SW 1271 (cell line): ENCODE measurements at places on chromosomes 1 and 21.

- DNase-seq, result no peak
Measured at GRCh38 chr1:47147047-47147785, 10.0 kb downstream of the CYP4A22 start.

GRCh38 chr1:81234237-81234636 is 566.5 kb upstream of the ADGRL2 start:
- DNase-seq, result no peak

DNA sequence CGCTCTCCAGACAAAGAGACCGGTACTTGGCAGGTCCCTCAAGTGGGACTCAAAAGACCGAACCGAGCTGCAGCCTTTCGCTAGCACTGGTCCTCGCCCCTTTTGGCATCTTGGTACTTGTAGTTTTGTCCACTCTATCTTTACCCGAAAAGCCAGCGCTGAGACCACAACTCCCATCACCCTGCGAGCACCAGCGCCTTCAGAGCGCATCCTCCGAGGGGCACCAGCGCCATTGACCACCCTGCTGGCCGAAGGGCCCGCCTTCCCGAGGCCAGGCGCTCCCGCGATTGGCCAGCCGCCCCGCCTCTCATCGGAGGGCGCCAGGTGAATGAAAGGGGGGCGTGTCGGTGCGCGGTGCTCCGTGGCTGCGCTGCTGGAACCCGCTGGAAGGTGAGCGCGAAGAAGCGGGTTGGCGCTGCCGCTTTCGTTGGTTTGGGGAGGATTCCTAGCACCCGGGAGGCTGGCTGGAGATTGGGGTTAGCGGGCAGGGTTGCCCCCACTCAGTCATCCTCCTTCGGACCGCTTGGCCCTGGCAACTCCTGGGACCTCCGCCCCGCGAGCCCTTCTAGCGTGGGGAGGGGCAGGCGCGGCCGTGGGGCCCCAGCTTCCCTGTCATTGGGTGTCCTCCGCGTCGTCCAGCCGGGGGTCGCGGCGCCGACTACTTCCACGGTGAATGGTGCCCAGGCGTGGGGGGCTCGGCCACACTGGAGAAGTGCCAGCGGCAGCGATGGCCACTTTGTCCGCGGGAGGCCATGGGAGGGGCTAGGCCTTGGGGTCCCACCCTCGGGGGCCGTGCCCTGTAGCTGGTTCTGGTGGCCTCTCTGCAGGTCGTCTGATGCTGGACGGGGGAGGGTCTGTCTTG is at the start of gene ZBTB8B:
ZBTB8B (plus strand) TSS at position 357 of the 862 bp plus-strand sequence. CDS start 5,553 bp downstream, outside the sequence.
- DNase-seq, result peak; percentile 56

DNA sequence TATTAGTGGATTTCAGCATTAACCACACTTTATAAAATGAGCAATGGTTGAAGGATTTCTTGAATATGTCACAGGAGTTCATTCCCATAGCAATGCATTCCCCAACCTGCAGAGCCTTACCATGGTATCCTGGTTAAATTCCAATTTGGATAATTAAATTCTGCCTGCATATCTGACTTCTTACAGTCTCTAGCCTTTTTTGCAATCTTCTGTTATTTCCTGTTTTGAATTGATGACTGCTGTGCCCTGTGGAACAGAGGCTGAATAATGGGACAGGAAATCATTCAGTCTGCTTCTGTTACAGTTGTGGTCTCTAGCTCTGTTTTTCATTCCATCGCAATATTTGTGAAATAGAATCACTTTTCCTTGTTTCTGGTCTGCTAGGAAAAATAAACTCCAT is 1823.9 kb downstream of the PLA2G4A start:
- DNase-seq, result peak; percentile 49

DNA sequence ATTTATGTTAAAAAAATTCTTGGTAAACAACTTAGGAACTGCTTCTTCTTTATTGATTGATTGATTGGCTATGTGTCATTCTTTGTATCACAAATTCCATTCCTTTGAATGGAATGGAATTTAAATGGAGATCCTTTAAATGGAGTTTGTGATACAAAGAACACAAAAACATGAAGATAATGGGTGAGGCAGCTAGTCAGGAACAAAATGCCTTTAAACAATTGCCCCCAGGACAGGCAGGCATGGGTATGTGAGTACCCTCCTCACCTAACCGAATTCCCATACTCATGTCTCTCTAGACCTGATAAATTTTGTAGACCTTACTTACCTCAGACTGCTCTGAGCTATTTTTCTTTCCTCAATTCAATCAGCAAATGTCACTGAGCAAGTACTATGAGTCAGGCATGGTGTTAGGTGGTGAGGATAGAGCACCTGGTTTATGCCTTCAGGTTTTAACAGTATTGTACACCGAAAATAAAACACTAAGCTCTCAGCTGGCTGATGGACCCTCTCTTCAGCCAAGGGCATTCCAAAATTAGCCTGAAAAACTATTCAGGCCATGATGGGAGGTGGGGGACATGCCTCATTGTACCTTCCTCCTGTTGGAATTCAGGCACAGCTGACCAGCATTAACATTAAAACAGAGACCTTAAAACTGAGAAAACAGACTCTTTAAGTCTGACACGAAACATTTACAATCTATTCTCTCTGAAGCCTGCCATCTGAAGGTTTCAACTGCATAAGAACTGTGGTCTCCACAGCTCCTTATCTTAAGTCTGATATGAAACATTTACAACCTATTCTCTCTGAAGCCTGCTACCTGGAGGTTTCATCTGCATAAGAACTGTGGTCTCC is 58.9 kb downstream of the OLFML3 start:
- DNase-seq, result no peak

GRCh38 chr1:147669469-147670318 is 630 bp downstream of the ACP6 start:
- DNase-seq, result peak; percentile 19

GRCh38 chr1:167268347-167268787 is 47.7 kb downstream of the POU2F1 start:
- no peak for DNase-seq

- DNase-seq, result no peak
Measured at GRCh38 chr1:163747855-163748254, 426.1 kb downstream of the NUF2 start.

DNA sequence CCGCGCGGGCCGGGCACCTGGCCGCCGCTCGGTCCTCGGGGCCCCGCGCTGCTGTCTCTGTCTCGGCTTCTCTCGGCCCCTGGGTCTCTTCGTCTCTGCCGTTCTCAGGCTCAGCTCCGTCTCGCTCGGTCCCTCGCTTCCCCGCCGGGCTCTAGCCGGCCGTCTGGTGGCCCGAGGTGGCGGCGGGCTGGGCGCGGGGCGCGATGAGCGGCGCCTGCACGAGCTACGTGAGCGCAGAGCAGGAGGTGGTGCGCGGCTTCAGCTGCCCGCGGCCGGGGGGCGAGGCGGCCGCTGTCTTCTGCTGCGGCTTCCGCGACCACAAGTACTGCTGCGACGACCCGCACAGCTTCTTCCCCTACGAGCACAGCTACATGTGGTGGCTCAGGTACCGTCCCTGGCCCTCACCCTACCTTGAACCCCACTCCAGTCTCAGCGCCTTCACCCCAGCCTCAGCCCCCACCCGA is 355 bp downstream of the SHISAL2A start:
- DNase-seq, result no peak

DNA sequence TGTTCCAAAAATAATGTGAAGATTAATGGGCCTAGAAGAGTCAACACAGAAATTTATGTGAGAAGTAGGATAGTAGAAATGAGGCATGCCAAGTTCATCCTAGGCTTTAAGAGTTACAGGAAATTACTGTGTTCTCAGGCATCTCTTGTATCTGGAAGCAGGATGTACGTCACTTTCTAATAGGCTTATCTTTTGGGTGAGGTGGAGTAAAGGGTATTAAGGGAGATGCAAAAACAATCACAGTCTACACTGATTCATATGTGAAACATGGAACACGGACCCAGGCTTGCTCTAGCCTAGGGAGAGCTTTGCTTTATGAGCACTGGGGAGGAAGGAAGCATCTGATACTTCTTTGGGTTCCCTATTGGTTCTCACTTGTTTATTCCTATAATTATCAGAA is 84.5 kb upstream of the RGS4 start:
- DNase-seq, result peak; percentile 1

DNA sequence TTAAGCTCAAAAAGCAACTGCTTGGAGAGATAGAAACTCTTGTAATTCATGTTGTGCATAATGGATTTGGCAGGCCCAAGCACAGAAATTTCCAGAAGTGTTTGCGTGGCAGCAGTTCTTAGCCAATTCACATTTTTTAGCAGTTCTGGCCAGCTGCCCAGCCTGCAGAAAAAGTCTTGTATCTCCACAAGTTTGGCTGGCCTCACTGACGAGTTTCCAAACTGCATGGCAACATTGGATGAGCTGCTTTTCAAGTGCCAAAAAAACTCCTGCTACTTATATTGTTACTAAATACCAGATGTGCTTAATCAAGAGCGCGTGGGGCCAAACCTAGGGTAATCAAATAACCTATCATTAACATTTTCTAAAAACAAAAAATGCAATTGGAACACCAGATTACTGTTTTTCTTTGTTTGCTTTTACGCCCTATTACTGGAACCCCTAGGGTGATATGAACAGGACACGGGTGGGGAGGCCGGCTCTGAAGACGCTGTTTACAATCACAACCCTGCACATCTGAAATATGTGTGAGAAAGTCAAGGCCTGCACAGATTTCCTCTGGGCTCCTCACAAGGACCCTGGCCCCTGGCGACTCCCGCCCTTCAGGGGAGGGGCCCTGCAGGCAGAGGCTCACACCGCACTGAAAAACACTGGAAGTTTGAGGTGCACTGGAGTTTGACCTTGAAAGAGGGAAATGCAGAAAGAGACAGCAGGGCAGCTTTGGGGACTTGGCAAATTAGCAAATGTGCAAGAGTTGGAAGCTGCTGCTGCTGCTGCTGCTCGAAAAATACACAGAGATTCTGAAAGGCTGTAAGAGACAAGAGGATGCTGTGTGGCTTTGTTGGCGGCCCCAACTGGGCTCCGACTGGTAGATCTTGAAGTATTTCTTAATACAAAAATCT is 55.2 kb upstream of the TARBP1 start:
- no peak for DNase-seq

DNA sequence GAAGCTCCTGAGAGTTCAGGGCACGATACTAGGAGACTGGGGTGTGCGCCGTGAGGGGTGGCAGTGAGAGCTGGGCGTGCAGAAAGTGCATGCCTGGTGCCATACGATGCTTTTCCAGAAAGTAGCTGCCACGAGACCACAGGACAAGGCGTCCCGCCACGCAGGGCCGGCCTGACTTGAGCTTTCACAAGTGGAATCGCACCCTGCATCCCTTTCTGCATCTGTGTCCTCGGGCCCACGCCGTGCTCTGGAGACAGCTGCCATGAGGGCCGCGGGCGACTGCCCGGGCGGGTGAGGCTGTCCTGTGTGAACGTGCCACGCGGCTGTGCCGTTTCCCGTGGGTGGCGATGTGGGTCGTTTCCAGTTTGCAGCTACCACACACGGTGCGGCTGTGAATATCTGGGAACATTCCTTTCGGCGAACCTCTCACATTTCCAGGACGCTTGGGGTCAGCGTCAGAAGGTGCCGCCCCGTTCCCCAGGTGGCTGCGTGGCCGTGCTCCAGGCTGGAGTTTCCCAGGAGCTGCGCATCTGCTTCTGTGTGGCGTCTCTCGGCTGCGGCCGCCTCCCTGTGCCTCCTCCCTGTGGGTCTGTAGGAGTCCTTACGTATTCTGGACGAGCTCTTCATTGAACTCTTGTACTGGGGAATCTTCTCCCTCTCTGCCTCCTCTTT is 1.0 kb upstream of the PERM1 start:
- DNase-seq, result no peak

DNA sequence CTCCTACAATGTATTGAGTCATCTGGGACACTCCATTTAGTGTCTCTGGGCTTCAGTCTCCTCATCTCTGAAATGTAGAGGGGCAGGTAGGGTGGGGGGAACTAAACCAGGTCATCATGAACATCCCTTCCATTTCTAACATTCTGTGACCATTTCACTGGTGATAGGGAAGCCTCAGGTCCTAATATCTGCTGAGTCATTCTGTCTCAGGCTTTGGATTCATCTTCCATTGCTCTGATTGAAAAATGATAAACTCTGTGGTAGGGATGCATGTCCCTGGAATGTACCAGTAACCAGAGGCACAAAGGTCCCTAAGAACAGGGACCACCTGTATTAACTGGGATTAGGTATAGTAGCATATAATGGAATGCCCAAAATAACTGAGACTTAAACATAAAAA is 36.2 kb upstream of the LRRC52 start:
- no peak for DNase-seq

DNA sequence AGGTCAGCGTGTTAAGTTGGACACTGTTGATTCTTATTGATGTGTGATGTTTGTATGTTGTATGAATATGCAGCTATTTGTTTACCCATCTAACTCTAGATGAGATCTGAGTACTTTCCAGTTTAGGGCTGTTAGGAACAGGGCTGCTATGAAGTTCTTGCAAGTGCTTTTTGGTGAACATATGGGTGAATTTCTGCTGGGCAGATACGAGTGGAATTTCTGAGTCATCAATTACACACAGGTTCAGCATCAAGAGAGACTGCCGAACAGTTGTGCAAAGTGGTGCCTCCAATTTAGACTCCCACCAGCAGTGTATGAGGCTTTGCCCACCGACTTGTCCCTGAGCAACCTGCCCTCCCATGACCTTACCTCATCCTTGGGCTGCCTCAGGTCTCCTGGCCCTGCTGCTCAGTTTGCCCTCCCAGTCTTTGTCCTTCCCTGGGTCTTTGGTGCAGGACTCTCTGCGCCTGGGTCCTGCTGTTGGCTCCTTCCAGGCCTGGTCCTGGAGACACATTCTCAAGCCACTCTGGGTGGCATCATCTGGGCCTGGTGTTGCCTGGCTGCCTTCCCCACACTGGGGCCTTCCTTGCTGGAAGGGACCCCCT is 343.6 kb downstream of the PTPRU start:
- DNase-seq, result peak; percentile 19

- DNase-seq, result no peak
Measured at GRCh38 chr1:45769261-45769932, 18.9 kb upstream of the IPP start.

DNA sequence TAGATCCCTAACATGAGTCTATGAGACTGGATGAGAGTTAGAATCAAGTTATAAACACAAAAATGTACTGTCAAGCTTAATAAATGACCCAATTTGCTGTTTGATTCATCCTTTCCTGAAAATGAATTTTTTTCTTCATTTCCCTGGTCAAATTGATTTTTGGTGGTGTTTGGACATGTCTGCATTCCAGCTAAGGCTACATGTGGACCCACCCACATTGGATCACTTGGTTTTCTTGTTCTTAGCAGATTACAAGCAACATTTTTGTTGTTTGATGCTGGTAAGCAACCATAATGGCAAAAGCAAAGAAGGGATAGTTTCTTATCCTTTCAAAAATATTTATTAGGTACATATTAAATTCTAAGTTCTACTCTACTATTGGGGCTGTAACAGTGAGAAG is 181.1 kb downstream of the NEK7 start:
- no peak for DNase-seq

DNA sequence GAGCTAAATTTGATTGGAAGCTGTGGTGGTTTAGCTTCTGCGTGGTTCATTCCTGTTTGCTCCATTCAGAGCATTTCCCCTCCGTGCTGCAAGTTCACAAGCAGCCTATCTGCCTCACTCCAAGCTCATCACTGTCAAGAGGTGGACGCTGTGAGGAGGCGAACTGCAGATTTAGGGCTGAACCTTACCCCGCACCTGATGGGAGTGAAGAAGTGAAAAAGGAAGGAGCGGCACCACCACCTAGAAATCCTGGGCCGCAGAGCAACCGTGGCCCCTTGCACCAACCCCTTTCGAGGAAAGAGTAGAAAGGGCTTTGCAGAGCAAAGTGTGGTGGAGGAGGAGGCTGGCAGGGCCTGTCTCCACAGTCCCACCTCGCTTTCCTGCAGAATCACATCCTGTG is 117.4 kb downstream of the IER5 start:
- DNase-seq, result no peak
